ENCODE measurements at places on chromosomes 1 and 21.

- no peak for DNase-seq
These were observed 58.3 kb upstream of the ACOT11 start for GRCh38 chr1:54489627-54490250.

GRCh38 chr1:172970186-172970585 is 80.6 kb downstream of the TNFSF18 start:
- DNase-seq, result no peak

- DNase-seq, result no peak
These were observed 120.9 kb downstream of the KCNN3 start for GRCh38 chr1:154749078-154749760.

- DNase-seq, result no peak
These were observed 73.7 kb downstream of the LMO4 start for GRCh38 chr1:87402241-87403002.

- no peak for DNase-seq
These were observed 231.2 kb downstream of the DENND1B start for GRCh38 chr1:197544130-197544529.

Measured in SK-N-SH (cell line).